CD8-positive, alpha-beta T cell (primary cell): ENCODE measurements at places on chromosomes 6 and 20. TPM values are rescaled to one million over a fixed set of nuclear protein-coding genes. Genes with fewer than 3 reads are reported as not detected.

Gene CTSA
- 52.8 TPM for total RNA-seq

Gene HLA-DPA1
- 45.7 TPM for total RNA-seq

Gene FOXP4
- 9.9 TPM for total RNA-seq

Gene EDN1
- total RNA-seq, result 0.95 TPM

Gene HLA-DQB1
- 27.5 TPM for total RNA-seq

Gene ATP6V1G2
- total RNA-seq, result 3.0 TPM

Gene GLP1R
- total RNA-seq, result not detected

Gene PBOV1
- total RNA-seq, result not detected

Gene TAAR8
- total RNA-seq, result not detected

Gene ZNF318
- total RNA-seq, result 18.2 TPM

Gene SGK1
- total RNA-seq, result 127 TPM

Gene GSTA3
- total RNA-seq, result not detected

Gene BTNL2
- total RNA-seq, result not detected

Gene ANKRD66
- not detected for total RNA-seq

Gene SLC17A3
- 0.22 TPM for total RNA-seq

Gene WFDC2
- not detected for total RNA-seq

Gene HLA-DQB2
- 0.67 TPM for total RNA-seq
